ENCODE measurements at places on chromosomes 6 and 20.
A peak's percentile ranks its signal among the peaks of the same experiment; 100 is the strongest.

DNA sequence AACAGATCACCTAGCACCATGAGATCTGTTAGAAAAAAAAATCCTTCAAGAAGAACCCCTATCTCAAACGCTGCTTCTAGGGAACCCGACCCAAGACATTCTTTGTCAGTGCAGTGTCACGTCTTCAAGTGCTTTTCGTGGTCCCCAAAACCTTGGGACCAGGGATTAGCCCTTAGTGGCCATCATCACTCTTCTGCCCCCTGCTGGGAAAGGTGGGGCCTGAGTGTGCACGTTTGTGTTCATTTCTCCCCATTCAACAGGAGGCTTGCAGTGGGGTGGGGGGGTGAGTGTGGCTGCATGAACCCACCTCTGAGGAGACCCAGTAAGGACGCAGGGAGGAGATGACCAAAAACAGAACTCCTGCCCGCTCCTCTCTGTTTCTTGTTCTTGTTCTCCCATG lies 218.2 kb upstream of the RNF24 start:
- no peak for DNase-seq

DNA sequence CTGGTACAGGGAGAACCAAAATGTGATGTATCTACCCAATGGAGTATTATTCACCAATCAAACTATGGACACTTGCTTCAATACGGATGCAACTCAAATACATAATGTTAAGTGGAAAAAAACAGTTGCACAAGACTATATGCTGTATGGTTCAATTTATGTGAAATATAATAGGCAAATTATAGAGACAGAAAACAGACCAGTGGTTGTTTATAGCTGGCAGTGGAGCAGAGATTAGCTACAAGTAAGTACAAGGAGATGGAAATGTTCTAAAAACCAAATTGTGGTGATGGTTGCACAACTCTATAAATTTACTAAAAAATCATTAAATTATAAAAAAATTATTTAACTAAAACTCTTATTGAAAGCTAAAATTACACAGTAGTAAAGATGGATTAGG lies 113.2 kb downstream of the PRDM1 start:
- no peak for DNase-seq

GRCh38 chr6:154232013-154232910 lies 124.3 kb downstream of the IPCEF1 start:
- DNase-seq, result no peak

DNA sequence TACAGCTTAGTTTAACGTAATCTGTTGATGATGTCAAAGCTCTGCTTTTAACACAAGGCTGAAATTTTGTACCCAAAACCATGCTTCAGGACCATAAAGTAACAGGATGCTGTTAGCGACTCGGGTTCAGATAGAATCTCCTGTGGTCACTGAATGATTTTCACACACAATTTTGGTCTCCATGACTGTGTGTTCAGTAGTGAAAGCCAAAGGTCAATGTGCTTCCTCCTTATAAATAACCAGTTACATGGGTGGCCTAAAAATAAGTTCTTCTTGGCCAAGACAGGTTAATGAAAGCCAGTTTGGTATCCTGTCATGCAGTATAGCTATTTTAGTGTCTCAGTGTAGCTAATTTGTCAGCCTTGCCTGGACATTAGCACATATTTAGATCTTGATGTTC lies 19.1 kb upstream of the LOC128125822 start:
- no peak for DNase-seq

GRCh38 chr6:376827-377640 lies 14.5 kb upstream of the IRF4 start:
- DNase-seq, result no peak

DNA sequence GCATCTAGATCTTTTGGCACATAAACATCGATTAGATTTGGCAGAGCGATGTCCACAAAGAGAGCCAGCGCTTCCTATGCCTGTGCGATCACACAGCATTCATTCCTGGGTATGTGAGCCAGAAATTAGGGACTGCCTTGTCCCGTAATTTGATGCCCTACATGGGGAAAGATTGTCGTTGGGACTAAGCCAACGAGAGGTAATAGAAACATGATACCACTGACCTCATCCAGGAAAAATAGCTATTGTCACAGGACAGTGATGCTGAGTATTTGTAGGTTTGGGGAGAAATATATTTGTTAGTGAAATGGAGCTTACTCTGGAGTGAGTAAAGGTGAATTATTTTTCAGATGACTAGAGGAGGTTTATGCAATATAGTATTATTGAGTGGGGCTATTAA lies 154.0 kb downstream of the TSHZ2 start:
- DNase-seq, result no peak

GRCh38 chr20:55855052-55855451 lies 150.3 kb downstream of the CBLN4 start:
- no peak for DNase-seq

DNA sequence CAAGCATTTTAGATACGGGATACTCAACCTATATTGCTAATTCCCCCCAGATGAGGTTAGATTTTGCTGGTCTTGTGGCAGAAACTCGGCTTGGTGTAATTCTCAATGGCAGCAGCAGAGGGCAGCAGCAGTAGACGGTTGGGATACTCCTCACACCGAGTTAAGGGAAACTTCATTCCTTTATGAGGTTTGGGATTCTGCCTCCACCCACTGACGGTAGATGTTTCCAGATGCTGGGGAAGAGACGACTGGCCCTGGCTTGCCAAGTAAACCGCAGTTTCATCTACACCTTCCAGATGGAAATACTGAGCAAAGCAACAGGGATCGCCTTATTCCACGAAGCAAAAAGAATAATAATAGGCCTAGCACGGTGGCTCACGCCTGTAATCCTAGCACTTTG lies 8.2 kb upstream of the TBC1D7 start:
- DNase-seq, result peak; percentile 80

DNA sequence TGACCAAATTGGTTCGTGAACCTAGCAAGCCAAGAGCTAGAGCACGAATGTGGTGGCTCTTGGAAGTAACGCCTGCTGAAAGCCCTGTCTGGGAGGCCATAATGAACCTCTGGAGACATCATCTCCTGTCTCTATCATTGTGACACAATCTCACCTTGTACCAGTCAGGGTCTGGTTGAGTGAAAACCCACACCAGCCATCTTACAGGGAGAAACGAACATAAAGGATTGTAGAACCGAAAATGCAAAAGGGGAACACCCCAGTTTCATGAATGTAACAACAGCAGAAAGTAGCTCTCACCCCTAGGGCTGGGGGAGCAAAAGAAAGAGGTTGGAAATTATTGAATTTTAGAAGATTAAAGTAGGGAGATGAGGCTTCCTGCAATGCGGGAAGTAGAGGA lies 50.9 kb upstream of the TAB2 start:
- no peak for DNase-seq

DNA sequence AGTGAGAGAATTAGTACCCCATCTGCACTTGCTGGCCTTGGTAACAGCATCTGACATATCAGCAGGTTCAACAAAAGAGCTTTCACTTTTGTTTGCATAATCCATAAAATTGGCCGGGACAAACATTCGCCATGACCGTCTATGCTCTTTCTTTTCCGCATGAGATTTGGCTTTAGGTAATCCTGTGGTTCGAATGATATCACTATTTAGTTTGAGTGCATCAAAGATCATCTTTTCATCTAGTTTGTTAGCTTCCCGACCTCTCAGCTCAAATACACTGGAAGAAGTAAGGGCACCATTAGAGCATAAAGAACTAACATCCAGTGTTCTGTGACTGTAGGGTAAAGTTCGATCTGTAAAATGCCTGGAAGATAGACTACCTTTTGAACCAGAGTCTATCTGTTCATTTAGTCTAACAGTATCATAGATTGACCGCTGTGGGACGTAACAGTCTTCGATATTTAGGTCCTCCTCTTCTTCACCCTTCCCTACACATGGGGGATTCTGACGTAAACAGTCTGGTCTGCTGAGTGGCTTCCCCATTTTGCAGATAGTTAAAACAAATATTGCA lies 101.6 kb downstream of the DST start:
- no peak for DNase-seq

DNA sequence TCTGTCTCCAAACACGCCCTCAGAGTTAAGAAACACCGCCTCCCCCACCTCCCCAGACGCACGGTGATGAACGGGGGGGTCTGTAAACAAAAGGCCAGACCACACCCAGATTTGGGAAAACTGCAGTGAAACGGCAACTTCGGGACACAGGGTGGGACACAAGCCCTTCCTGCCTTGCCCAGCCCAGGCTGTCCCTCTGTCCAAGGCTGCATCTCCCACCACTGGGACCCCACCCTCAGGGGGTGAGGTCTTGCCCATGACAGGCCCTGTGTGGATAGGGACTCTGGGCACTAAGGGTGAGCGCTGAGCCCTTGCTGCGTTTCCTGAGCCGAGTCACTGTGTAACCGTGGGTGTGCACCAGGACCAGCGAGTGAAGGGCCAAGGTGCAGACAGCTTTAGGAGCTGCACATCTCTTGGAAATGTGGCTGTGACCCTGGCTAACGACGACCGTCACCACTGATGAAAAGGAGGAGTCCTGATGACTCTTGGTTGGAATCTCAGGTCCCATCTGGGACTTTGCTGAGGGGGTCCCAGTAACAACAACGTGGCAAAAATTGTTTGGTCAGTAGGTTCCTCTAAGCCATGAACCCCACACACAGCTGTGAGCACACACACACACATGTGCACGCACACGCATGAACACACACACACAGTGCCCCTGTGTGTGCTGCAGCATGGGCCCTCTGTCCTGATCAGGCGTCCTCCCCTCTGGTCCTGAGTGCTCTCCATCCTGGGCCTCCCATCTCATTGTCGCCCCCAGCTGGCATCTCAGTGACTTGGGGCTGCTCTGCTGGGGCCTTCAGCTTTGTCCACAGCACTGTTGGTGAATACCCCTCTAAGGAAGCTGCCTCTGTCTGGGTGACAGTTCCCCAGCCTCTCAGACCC lies 100.6 kb downstream of the RAMACL start:
- DNase-seq, result no peak

DNA sequence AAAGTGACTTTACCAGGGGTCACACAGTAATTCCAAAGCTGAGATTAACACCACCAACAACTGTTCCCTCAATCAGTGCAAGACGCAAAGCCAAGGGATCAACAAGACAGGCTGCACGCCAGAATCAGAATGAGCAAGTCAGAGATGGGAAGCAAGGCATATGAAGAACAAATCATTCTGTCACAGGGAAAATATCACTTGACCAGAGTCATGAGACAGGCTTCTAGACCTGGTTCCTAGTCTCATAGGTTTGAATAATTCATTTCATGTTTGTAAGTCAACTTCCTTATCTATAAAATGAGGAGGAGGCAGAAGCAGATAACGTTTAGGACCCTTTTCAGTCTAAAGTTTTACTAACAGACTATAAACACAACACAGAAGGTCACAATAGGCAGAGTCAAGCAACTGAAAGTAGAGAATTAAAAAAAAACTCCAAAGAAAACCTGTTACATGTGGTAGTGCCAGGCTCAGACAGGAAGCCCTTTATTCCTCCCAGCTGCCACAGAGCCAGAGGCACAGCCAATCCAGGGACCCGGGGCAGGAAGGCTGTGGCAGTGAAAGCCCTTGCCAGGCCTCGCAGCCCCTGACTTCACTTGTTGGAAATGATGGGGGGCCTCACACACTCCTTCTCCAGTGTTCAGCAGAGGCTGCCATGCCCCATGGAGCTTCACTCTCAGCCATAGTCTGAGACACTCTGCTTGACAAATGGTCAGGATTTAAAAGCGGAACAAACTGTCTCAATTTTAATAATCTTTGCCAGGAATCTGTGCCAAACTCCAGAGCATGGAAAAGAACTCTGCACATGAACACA lies 29.2 kb upstream of the DST start:
- no peak for DNase-seq

- DNase-seq, result no peak
These were observed 82.1 kb downstream of the UNC5CL start for GRCh38 chr6:40956936-40957335.

GRCh38 chr6:44157152-44157521 lies 1.5 kb upstream of the CAPN11 start:
- DNase-seq, result no peak

DNA sequence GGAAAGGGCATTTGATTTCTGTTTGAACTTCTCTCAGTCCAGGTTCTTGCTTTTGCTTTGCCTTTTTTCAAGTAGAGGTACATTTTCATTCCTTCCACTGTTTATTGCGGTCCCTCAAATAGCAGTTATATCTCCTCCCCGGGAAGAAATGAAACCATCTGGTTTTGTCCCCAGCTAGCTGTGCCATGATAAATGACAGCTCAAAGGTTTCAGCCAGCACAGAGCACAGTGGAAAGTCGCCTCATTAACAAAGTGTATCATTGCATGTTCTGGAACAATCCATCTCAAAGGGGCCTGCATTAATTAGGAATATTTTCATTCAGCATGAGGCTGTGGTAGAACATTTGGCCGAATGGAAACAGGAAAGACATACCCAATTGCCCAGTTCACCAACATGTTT lies 146.0 kb downstream of the EDN3 start:
- no peak for DNase-seq

GRCh38 chr20:12717061-12717460 lies 291.7 kb upstream of the SPTLC3 start:
- no peak for DNase-seq

DNA sequence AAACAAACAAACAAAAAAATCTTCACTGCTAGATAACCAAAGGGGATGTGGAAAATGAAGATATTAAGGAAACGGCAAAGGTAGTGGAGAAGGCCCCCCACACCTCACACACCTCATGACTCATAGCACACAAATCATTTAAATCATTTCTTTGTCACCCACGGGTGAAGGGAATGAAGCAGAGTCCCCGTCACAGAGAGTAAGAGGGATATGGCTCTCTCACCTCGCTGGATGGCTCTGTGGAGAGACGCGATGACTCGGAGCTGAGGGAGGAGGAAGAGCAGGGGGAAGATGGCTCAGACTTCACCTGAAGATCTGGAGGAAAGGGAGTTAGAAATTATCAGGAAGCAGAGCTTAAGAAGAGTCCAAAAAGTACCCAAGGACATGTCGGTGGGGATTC lies 1.2 kb downstream of the ATF6B start:
- no peak for DNase-seq

DNA sequence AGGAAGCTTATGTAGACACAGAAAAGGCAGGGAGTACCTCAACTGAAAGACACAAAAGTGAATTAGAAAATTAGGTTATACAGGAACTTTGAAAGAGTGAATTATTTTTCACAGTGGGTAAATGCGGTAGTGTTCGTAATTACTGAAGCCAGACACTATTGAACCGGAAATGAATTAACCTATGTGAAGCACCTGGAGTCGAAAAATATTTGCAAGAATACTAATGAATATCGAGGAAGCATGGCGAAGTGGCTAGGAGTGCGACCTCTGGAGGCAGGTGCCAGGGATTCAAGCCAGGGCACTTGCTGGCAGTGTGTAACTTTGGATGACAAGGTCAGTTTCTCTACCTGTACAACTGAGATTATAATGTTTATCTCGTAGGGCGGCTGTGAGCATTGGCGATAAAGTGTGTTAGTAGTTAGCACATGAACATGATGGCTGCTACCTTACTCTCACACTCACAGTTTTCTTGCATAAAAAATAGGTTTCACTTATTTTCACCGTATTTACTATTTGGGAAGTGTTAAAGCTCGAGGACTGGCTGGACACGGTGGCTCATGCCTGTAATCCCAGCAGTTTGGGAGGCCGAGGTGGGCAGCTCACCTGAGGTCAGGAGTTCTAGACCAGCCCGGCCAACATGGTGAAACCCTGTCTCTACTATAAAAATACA lies 567 bp upstream of the SLC18B1 start:
- DNase-seq, result peak; percentile 57

- DNase-seq, result no peak
These were observed 56.5 kb upstream of the DST start for GRCh38 chr6:56699066-56699654.

- no peak for DNase-seq
These were observed 11.2 kb downstream of the CASS4 start for GRCh38 chr20:56423211-56423610.

Data from stimulated activated CD8-positive, alpha-beta memory T cell treated with anti-CD3 and anti-CD28 coated beads, Interleukin-7, amount 100 ng/mL, for 24 hours (primary cell).